CD4-positive, alpha-beta memory T cell (primary cell): ENCODE measurements at places on chromosomes 13 and 19. TPM values are rescaled to one million over a fixed set of nuclear protein-coding genes. Genes with fewer than 3 reads are reported as not detected.
A peak's percentile ranks its signal among the peaks of the same experiment; 100 is the strongest.

GRCh38 chr13:82654861-82655855 is 1227.1 kb downstream of the SLITRK1 start:
- no peaks in the 10 kb centered on the region for H3K4me1 ChIP-seq
- H3K4me3 ChIP-seq: no peak overlapping the region
- H3K27ac ChIP-seq: no peak overlapping the region
- H3K36me3 ChIP-seq: no peaks in the 10 kb centered on the region
- H3K27me3 ChIP-seq: no peaks in the 10 kb centered on the region

DNA sequence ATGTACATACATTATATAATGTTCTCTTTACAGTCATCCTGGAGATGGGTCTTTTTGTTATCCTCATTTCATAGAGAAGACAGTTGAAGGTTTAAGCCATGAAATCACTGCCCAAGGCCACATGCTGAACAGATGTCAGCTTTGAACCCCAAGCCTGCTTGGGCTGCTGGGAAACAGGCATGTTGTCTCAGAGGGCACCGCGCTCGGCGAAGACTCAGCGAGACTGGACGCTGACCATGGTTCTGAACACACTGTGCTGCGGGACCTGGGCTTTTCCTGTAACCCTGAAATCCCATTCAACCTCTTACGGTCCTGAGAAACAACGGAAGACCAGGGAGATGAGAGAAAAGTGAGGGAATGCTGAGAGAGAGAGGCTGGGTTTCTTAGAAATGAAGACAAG is 27.3 kb downstream of the LRFN3 start:
- no peak for DNase-seq
- H3K27ac ChIP-seq: no peak overlapping the region

GRCh38 chr19:29088761-29089160 is 124.2 kb downstream of the UQCRFS1 start:
- no peaks in the 10 kb centered on the region for H3K36me3 ChIP-seq
- no peak overlapping the region for H3K4me3 ChIP-seq
- no peak overlapping the region for H3K27ac ChIP-seq
- no peak for DNase-seq
- no peaks in the 10 kb centered on the region for H3K4me1 ChIP-seq

ZNF83 gene
- 10.7 TPM for polyA plus RNA-seq

DNA sequence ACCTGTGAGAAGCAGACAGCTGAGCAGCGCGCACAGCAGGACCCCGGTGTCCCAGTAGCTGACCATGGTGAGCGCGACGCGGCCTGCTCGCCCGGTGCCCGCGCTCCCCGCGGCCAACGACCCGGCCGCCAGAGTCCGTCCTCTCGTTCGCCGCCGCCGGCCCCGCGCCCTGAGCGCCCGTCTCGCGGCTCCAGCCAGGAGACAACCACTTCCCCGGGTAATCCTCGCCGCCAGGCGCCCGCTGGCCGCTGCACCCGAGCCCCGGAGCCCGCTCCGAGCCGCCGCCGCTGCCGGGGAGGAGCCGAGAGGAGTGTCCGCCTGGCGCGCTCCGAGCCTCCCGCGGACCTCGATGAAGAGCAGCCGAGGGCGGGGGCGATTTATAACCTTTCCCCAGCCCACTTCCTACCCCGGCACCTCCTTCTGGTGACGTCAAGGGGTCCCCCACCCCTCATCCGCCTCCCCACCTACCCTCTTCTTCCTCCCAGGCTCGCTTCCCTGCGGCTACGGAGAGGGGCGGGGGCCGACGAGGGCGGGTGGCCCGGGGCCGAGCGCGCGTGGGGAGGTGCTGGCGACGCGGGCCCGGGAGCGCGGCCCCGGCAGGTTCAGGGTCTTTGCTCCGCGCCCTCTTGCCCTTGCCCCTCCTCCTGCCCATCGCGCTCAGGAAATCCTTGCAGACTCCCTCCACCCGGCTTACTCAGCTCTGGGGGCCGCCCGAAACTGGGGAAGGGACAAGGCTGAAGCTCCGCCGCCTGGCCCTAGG is at the start of gene FLT1:
Gene FLT1, minus strand, starts transcription at position 351 of the 760 bp plus-strand sequence. Its CDS starts 285 bp downstream, at position 66.
- no peak within 1 kb of the TSS for H3K27ac ChIP-seq
- no peaks in the 10 kb centered on the region for H3K36me3 ChIP-seq
- H3K4me1 ChIP-seq: peaks cover 3% of the 10 kb centered on the region
- H3K4me3 ChIP-seq: no peak within 1 kb of the TSS

- H3K36me3 ChIP-seq: no peaks in the 10 kb centered on the region
- no peak overlapping the region for H3K4me3 ChIP-seq
- no peak for DNase-seq
- H3K27me3 ChIP-seq: no peaks in the 10 kb centered on the region
Observed at GRCh38 chr13:60043262-60043661, 120.5 kb downstream of the DIAPH3 start.

- peaks cover 33% of the 10 kb centered on the region for H3K4me1 ChIP-seq
- H3K27ac ChIP-seq: no peak overlapping the region
- H3K27me3 ChIP-seq: no peaks in the 10 kb centered on the region
- no peaks in the 10 kb centered on the region for H3K36me3 ChIP-seq
Observed at GRCh38 chr13:22161871-22162270, 491.0 kb downstream of the FGF9 start.

DNA sequence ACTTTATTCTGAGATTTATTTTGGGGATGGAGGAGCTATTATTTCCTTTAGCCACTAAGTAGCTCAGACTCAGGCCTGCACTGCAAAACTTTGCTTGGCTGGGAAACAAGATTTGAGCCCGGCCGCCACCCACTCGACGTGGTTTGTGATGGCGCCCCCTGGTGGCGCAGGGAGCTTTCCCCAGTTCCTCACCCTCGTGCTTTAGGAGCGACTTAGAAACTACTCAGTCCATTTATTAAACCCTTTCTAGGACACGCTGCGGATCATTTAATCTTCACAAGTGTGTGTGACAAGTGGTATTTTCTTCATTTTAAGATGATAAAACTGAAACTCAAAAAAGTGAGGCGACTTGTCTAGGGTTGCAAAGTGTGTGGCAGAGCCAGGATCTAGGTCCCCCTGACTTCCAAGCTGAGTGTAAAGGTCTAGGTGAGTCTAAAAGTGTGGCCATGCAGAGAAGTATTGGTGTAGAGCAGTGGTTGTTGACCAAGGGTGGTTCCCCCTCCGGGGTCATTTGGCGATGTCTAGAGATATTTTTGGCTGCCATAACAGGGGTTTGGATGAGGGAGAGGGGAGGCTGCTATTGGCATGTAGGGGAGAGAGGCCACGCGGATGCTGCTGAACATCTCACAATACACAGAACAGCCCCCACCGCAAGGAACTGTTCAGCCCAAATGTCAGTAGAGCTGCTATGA is 2.2 kb downstream of the CXCL17 start:
- no peaks in the 10 kb centered on the region for H3K36me3 ChIP-seq
- no peak overlapping the region for H3K27ac ChIP-seq
- DNase-seq: peak; percentile 74
- H3K4me1 ChIP-seq: peaks cover 27% of the 10 kb centered on the region
